Body of pancreas (tissue), 4 donors: ENCODE measurements at places on chromosomes 2 and 18. TPM values are rescaled to one million over a fixed set of nuclear protein-coding genes. Genes with fewer than 3 reads are reported as not detected.

GRCh38 chr18:12779043-12779442 lies 76.2 kb downstream of the PSMG2 start:
- no peaks in the 10 kb centered on the region for H3K27me3 ChIP-seq
- H3K4me1 ChIP-seq: no peaks in the 10 kb centered on the region
- DNase-seq: no peak
- H3K4me3 ChIP-seq: no peak overlapping the region
- no peak overlapping the region for H3K27ac ChIP-seq
- no peaks in the 10 kb centered on the region for H3K36me3 ChIP-seq

- H3K4me1 ChIP-seq: no peaks in the 10 kb centered on the region
- no peak overlapping the region for H3K4me3 ChIP-seq
- no peak overlapping the region for H3K27ac ChIP-seq
- no peaks in the 10 kb centered on the region for H3K27me3 ChIP-seq
- DNase-seq: peak; percentile 44
Measured at GRCh38 chr2:97011977-97012569, 25.7 kb upstream of the FAM178B start.

RAMP1 gene
- total RNA-seq: 74.2 TPM

GRCh38 chr2:195212586-195212985 lies 444.4 kb upstream of the SLC39A10 start:
- H3K27ac ChIP-seq: no peak overlapping the region
- H3K36me3 ChIP-seq: no peaks in the 10 kb centered on the region
- no peak for DNase-seq

DNA sequence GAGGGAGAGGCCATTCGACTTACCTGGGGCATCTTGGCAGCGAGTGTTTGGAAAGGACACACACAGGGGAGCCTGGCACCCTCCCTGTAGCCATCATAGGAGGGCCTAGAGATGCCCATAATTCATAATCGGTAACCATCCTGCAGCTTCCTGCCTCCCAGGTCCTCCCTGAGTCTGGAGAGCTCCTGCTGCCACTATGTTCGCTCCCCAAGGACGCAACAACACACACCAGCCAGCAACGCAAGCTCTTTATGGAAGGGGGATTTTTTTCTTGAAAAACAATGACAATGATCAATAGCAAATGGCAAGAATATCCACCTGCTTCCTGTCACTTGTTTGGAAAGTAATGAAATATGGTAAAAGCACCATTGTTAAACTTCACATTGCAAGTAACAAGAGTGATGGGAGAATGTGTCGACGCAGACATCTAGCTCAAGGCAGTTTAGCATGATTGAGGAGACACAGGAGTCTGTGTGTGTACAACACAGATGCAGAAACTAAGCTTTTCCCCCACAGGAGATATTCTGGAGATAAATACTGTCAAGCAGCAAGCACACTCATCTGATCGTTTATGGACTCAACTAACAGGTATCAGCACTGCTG lies 24.9 kb upstream of the CREG2 start:
- no peak for DNase-seq
- no peaks in the 10 kb centered on the region for H3K36me3 ChIP-seq
- no peaks in the 10 kb centered on the region for H3K4me1 ChIP-seq
- H3K27ac ChIP-seq: no peak overlapping the region
